ENCODE measurements at places on chromosomes 4 and X.
A peak's percentile ranks its signal among the peaks of the same experiment; 100 is the strongest.

DNA sequence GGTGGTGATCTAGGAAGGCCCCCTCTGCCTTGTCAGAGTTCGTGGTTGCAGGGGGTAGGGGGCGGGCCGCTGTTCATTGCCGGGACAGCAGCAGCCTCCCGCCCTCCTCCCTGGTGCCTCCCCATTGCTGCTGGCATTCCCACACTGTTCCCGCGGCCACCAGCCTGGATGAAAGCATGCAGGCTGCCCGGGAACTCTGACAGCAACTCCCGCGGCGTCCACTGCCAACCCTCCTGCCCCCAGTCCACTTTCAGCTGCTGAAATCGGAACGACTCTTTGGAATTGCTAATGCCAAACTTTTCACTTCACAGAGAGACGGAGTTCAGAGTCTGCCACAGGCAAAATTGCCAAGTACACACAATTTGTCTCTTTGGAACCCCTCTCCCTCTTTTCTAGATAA, 121.9 kb downstream of the BEND2 start:
- DNase-seq, result no peak

GRCh38 chrX:130170752-130171445, 863 bp upstream of the RAB33A start:
- DNase-seq, result peak; percentile 47

GRCh38 chr4:8129136-8129535, 29.5 kb downstream of the ABLIM2 start:
- DNase-seq, result no peak

- DNase-seq, result peak; percentile 60
Measured at GRCh38 chrX:151697522-151697921, 2.3 kb downstream of the PRRG3 start.

DNA sequence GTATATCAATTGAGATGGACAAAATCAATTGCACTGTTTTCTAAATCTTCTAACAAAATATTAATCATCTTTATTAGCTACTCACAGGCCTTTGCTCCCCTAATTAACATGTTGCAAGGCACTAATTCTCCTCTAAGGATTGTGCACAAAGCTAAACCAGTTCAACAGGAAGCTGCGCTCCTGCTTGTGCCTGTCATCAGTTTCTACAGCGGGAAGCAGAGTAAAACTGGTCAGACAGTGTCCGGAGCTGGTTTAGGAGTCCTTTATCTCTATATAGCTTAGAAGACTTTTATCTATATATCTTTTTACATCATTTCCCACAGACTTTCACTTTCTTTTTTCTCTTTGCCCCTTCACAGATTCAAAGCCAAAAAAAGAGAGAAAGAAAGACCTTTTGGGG, 79.1 kb downstream of the ELOVL6 start:
- DNase-seq, result no peak

- DNase-seq, result no peak
Measured at GRCh38 chr4:167000141-167000852, 234.0 kb downstream of the SPOCK3 start.

DNA sequence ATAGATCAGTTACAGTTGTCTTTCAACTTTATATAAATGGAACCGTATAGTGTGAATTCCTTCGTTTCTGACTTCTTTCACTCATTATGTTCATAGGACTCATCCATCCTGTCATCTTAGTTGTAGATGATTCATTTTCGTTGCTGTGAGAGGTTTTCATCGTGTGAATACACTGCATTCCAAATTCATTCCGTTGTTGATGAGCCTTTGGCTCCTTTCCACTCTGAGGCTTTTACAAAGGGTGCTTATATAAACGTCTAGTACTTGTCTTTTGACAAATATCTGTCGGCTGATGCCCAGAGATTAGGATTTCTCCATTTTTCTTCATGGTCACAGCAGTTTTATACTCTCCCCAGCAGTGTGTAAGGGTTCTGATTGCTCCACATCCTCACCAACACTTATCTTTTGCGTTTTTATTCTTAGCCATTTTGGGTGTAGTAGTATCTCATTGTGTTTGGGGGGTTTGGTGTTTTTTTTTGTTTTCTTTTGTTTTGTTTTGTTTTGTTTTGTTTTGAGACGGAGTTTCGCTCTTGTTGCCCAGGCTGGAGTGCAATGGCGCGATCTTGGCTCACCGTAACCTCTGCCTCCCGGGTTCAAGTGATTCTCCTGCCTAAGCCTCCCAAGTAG, 48.6 kb downstream of the LRP2BP start:
- peak; percentile 81 for DNase-seq

DNA sequence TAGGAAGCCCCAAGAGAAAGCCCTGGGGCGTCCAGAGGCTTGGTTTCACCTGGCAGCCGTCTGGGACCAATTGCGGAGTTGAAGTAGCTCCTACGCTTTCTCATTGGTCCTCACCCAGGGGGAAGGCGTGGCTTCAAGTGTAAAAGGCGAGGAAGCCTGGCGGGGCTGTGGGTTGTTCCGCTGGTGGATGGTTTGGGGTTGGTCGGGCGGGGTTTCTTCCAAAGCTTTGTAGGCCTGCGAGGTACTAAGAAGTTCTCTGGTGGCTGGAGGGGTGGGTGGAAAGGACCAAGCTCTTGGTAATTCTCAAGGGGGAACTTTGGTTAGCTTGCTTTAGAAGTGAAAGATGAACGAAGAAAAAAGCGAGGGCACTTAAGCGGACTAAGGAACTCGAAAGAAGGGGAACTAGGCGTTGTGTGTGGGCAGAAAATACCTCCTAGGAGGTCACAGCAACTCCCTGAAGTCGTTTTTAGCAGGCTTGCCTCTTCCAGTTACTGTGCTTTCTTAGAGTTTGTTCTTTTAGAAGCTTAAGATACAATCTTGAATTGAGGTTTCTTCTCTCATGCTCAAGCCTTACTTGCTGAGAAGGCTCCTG, 36.6 kb downstream of the CCNG2 start:
- DNase-seq, result no peak

DNA sequence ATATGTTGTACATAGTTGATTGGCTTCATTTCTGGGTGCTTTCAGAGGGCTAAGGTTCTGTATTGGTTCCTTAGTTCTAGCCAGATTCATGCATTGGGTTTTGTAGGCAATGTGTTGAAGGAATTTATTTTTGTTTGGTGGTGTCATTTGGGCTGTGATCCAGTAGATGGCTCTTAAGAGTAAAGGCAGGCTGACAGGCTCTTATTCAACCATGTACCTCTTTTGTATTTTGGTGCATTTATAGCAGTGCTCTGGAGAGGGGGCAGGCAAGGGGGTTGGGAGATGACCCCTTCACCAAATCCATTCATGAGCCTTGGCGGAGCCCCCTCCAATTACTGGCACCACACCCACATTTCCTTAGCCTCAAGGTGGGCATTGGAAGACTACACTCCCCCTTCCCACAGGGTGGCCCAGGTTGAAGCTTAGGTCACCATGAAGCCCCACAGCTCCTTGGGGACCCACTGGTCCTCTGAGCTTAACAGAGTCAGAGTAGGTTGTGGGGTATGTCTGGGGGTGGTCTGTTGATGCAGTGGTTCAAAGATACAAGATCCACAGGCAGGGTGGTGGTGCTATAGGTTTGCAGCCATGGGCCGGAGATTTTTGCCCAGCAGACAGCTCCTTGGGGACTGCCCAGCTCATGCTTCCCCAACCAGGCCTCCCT, 143.0 kb upstream of the GNPDA2 start:
- DNase-seq, result no peak

- no peak for DNase-seq
Measured at GRCh38 chr4:115780835-115781234, 667.4 kb upstream of the NDST4 start.

DNA sequence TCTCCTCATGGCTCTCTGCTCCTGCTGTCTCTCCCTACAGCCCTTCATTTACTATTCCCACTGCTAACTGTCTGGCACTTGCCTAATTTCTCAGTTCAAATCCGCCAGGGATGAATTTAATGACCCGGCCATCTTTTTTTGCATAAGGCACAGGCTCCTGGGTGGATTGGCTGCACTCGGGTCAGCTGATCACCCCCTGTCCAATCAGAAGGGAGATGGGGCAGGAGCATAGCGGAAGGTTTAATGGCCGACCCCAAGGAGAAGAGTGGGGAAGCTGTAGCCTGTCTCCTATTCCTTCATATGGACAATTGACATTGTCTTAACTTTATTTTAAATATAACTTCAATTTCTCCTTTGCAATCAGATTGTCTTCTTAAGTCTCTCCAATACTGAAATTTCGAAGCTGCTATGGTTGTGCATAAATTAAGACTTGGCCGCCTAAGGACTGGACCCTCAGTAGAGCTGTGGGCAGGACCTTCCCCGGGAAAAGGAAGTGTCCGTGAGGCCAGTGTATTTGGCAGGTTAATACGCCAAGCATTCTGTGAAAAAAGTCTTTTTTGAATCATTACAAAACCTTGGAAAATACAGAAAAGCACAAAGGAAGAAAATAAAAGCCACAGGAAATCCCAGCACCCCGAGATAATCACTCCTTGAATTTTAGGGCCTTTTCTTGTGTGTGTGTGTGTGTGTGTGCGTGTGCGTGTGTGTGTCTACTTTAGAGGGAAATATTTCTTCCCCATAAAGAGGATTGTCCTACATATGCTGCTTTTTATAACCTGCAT, 55.5 kb downstream of the SMIM20 start:
- DNase-seq, result no peak

DNA sequence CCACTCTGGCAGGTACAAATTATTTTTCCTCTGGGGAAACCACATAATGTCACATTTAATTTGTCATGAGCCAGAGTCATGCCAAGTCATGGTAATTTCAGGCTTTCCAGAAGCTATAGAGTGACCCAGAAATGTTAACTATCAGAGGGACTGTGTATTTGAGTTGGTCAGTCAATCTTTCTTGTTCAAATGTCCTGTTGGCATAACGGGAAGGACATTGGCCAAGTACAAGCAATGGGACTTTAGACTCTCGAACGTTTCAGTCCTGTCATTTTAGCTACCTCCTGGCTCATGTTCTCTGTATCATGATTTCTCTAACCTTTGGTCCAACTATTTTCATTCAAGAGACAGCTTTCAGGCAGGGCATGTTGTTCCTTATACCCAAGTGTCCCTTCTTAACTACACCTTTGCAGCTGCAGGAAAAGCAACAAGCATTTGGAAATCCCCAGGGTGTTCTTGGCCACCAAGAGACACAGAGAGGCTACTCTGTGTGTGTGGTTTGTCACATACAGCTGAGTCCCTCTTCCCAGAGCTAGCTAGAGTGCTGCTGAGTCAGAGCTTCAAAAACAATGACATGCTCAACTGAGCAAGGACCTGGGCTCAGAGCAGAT, 142.6 kb downstream of the EGF start:
- peak; percentile 5 for DNase-seq

DNA sequence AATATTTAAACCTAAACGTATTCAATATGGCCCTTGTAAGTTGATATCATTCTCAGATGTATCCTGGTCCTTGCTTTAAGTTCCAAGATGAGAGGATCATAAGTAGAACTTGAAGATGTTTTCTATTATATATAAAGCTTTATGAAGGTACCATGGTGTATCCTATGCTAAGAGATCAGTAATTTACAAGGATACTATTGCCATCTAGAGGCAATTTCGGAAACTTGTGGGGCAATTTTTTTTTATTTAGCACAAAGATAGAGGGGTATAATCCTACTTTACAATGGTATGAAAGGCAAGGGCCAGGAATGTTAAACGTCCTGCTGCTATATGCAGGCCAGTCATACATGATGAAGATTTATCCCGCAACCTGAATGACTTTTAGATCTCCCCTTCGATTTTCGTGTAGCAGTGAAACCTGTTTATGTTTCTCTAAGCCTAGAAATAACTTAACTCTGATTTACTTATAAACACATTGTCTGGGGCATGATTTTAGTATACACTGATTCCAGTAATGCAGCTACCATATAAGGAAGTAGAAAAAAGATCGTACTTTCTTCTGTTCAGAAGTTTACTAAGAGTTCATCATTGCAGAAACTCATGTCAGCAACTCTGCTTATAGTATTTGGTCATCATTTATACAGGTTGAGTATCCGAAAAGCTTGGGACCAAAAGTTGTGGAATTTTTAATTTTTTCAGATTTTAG, 2.6 kb downstream of the SLC25A31 start:
- peak; percentile 51 for DNase-seq

DNA sequence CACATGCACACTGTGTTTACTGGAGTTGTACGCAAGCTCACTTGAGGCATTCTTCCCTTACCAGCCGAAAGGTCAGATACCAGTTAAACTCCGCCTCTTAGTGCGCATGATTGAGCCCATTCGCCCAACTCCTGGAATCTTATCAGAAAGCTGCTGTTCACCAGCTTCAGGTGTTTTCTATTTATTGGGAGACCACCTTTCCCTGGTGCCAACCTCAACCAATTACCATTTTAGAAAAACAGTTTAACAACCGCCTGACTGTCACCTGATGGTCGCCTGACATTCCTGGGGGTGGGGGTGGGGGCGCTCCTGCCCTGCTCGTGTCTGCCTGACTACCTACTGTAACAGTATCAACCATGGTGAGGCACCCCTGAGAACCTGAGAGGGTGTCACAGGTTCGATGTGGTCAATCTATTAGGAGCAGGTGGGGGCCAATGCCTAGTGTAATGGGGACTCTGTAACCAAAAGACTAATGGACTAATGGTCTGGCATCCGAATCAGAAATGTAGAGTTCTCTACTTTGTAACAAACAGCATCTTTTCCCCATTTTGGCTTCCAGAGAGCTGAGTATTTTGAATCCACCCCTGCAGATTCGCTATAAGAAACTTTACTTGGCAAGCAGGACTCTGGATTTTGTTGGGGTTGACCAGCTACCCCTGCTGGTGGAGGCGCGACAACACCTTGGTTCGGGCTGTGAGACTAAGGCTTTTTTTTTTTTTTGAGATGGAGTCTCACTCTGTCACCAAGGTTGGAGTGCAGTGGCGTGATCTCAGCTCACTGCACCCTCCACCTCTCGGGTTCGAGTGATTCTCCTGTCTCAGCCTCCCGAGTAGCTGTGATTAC, 58.2 kb upstream of the ZNF157 start:
- peak; percentile 50 for DNase-seq

- DNase-seq, result no peak
Measured at GRCh38 chr4:4580494-4580893, 38.6 kb upstream of the STX18 start.

DNA sequence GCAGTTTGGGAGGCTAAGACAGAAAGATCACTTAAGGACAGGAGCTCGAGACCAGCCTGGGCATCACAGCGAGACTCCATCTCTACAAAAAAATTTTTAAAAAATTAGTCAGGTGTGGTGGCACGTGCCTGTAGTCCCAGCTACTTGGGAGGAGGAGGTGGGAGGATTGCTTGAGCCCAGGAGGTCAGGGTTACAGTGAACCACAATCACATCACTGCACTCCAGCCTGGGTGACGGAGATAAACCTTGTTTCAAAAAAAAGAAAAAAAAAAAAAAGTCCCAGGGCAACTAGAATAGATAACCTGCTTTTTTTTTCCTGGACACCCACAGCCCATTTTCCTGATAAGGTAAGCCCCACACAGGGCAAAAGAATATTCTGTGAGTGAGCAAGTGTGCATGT, 96.3 kb downstream of the C4orf51 start:
- DNase-seq, result no peak

- DNase-seq, result peak; percentile 60
Measured at GRCh38 chr4:151276787-151277562, at the start of gene PRSS48. Gene PRSS48, plus strand, starts transcription at chr4:151277161. Its CDS starts 12 bp downstream, at chr4:151277173.

Measured in EL (cell line).